Nephron progenitor cell (in vitro differentiated cells): ENCODE measurements at places on chromosomes 11 and 22.

DNA sequence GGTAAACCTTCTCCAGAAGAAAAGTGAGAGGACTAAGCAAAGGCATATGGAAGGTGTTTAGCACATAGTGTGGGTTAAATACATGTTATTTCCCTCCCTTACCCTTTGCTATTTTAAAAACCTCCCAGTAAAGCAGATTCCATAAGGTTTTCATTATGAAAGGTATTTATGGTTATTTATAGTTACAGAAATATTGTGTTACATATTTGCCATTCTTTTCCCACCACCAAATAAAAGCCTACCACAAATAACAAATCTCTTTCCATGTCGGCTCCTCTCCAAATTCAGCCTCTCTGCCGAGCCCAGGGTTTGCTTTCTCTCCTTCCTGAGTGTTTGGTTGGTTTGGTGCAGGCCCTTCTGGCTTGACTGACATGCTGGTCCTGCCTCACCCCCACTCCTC, 64.4 kb downstream of the INSC start:
- H3K27ac ChIP-seq, result no peak overlapping the region
- peaks cover 26% of the 10 kb centered on the region for H3K4me1 ChIP-seq
- no peaks in the 10 kb centered on the region for H3K36me3 ChIP-seq
- no peak overlapping the region for H3K4me3 ChIP-seq

GRCh38 chr11:6542727-6543126, 45.6 kb downstream of the DNHD1 start:
- no peak for DNase-seq
- H3K36me3 ChIP-seq, result no peaks in the 10 kb centered on the region
- peaks cover 4% of the 10 kb centered on the region for H3K27me3 ChIP-seq
- no peak overlapping the region for H3K4me3 ChIP-seq
- no peak overlapping the region for H3K27ac ChIP-seq

GRCh38 chr22:39284142-39284980, 35.1 kb downstream of the RPL3 start:
- peaks cover 36% of the 10 kb centered on the region for H3K4me1 ChIP-seq
- peaks cover under 1% of the 10 kb centered on the region for H3K27me3 ChIP-seq
- no peak for DNase-seq
- no peaks in the 10 kb centered on the region for H3K36me3 ChIP-seq

DNA sequence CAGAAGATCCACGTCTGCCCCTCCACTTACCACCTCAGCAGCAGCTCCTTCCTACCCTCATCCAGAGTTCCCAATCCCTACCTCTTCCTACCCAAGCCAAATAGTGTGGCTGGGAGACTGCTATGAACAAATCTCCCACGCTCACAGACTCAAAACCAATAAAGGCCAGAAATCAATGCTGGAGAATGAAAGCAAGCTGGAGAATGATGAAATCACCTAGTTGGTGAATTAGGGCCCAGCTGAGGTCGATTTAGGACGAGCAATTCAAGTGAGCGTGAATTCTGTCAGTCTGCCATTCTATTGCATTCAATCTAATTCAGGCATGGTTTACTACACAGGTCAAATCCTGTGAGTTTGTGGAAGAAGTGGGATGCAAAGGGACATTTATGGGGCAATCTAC, 22.5 kb downstream of the COMMD9 start:
- peaks cover 28% of the 10 kb centered on the region for H3K4me1 ChIP-seq
- DNase-seq, result no peak
- peak overlapping the region; percentile 52 for H3K27ac ChIP-seq
- no peak overlapping the region for H3K4me3 ChIP-seq

DNA sequence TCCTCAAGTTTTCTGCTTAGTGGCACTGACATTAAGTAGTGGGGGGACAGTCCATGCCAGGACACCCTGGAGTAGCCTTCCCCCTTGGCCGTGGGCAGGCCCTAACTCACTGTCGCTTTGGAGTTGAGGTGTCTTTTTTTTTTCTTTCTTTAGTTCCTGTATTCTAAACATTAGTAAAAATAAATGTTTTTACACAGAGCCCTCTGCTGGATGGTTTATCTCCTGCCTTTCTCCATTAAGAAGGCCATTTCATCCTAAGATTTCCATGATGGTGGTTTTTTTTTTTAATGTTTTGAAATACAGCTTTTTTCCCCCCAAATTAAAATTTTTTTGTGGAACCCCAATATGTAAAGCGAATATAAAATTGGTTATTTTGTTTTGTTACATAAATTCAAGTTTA, 1.8 kb upstream of the TIGD3 start:
- no peak overlapping the region for H3K4me3 ChIP-seq
- H3K4me1 ChIP-seq, result peaks cover 33% of the 10 kb centered on the region
- peaks cover 31% of the 10 kb centered on the region for H3K27me3 ChIP-seq
- peaks cover 29% of the 10 kb centered on the region for H3K36me3 ChIP-seq
- DNase-seq, result no peak

DNA sequence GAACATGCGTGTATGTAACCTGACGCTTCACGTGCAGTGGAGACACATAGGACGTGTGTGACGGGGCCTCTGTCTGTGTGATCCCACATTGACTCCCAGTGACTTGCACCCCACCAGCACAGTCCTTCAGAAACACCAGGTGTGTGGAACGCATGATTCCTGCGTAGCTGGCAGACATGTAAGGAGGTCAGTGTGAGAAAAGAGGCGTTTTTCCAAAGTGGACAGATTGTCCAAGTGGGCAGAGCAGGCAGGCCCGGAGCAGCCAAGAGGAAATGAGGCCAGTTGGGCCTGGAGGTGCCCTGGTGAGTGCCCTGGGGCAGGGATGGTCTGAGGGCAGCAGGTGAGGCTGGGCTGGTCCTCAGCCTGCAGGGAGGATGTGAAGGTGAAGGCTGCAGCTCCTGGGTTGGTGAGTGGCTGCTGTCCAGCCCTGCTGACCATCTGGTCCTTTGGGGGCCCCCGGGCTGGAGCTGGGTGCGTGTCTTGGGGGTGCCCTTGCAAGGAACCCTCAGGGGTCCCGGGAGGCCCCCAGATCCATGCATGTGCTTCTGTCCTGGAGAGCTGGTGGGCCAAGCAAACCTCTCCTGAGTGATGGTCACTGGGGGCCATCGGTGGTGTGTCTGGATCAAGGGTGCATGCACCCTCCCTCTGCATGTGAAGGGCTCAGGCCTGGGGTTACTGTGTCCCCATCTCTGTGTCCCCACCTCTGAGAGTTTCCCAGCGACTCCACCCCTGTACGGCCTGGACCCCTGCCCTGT, 26.6 kb downstream of the SHANK3 start:
- H3K27ac ChIP-seq, result peak overlapping the region; percentile 40
- H3K4me3 ChIP-seq, result peak overlapping the region; percentile 77
- peaks cover 8% of the 10 kb centered on the region for H3K36me3 ChIP-seq
- H3K27me3 ChIP-seq, result peaks cover 14% of the 10 kb centered on the region
- H3K4me1 ChIP-seq, result peaks cover 55% of the 10 kb centered on the region
- DNase-seq, result no peak
